ENCODE measurements at places on chromosomes 6 and 20.

DNA sequence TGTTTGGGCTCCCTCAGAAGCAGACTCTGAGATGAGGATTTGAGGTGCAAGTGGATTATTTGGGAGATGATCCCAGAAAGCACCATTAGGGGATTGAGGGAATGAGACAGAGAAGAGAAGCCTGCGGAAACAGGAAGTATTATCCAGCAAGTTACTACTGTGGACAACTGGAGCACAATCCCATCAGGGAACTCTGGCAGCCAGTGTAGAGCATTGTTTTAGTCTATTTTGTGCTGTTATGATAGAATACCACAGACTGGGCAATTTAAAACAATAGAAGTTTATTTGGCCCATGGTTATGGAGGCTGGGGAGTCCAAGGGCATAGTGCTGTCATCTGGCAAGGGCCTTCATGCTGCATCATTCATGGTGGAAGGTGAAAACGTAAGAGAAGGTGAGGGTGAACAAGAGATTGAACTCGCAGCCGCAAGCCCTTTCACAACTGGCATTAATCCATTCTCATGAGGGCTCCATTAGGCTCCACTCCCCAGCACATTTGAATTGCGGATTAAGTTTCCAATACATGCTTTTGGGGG is 43.5 kb upstream of the SLC9A8 start:
- H3K4me3 ChIP-seq: no peak overlapping the region
- peaks cover 8% of the 10 kb centered on the region for H3K27me3 ChIP-seq
- no peak for DNase-seq

DNA sequence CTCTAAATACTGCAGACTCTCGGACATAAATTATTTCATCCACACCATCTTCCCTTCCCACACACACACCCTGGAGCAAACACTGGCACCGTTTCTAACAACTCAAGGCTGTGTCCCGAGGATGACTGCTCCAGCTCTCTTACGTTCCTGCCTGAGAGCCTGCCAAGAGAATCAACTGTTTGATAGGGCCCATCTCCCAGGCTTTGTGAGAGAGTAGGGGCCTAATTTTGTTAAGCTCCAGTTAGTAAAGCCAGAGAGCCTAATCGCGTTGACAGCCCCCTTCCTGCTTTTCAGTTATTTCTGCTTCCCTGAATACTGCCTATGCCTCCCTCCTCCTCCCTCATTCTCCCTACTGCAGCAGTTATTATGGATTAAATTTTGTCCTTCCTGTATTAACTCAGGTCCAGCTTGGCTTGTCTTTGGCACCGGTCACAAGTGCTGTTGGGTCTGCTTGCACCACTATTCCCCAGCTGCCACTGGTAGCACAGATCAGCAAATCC is 118.1 kb upstream of the TMEM181 start:
- DNase-seq: no peak
- H3K27ac ChIP-seq: peak overlapping the region; percentile 22

DNA sequence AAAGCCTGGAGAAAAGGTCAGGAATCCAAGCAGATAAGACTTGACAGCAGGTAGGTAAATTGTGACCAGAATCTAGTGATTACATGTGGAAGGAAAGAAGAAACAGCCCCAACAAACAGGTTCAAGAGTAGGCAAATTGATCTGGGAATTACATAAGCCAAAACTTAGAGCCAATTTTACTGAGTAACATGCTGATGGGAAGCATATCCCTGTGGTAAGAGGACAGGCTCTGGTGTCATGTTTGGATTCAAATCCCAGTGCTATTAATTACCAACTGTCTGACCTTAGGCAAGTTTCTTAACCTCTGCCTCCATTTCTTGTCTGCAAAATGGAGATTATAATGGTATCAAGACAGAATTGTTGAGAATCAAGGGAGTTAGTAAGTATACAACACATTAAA is 20.4 kb downstream of the MCM9 start:
- no peak overlapping the region for H3K27ac ChIP-seq
- H3K36me3 ChIP-seq: peaks cover 43% of the 10 kb centered on the region
- H3K4me1 ChIP-seq: no peaks in the 10 kb centered on the region
- no peak overlapping the region for H3K4me3 ChIP-seq
- DNase-seq: no peak

GRCh38 chr6:156396068-156396771 is 381.0 kb upstream of the ARID1B start:
- H3K4me1 ChIP-seq: peaks cover 47% of the 10 kb centered on the region
- peaks cover 12% of the 10 kb centered on the region for H3K27me3 ChIP-seq
- peak overlapping the region; percentile 54 for H3K4me3 ChIP-seq
- no peaks in the 10 kb centered on the region for H3K36me3 ChIP-seq
- no peak overlapping the region for H3K27ac ChIP-seq

- peak overlapping the region; percentile 86 for H3K27ac ChIP-seq
- H3K4me1 ChIP-seq: peaks cover 24% of the 10 kb centered on the region
- peak; percentile 21 for DNase-seq
- peaks cover 1% of the 10 kb centered on the region for H3K36me3 ChIP-seq
These were observed 31.2 kb upstream of the RALGAPA2 start for GRCh38 chr20:20743511-20744169.

DNA sequence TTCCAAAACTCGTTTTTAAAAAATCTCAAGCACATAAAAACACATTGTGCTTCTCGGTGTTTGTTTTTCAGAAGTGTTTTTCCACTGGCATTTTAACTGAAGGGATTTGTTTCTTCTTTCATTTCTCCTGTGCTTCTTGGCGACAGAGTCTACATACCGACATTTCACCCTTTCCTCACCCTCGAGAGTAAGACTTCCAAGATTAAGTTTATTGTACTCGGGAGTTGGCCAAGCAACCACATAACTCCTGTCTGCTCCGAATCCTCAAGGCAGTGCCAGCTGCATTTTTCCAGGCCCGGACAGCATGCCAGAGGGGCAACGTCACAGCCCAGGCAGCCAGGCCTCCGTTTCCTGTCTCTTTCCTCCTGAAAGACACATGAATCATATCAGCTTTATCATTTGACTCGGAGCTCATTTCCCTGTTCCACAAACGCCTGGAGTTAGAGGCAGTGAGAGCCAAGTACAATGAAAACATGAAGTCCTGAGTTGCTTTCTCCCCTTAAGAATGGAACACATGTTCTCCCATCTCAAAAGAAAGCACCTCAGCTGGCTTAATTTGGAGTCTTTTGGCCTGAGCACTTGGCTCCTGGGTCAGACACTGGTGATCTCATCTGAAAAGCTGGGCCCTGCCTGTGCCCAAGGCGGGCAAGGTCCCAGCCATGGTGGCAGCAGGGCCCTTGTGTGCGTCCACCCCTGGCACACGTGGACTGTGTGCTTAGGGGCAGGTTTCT is 23.2 kb upstream of the FAM50B start:
- H3K27me3 ChIP-seq: peaks cover 3% of the 10 kb centered on the region
- H3K36me3 ChIP-seq: no peaks in the 10 kb centered on the region
- no peak overlapping the region for H3K27ac ChIP-seq

DNA sequence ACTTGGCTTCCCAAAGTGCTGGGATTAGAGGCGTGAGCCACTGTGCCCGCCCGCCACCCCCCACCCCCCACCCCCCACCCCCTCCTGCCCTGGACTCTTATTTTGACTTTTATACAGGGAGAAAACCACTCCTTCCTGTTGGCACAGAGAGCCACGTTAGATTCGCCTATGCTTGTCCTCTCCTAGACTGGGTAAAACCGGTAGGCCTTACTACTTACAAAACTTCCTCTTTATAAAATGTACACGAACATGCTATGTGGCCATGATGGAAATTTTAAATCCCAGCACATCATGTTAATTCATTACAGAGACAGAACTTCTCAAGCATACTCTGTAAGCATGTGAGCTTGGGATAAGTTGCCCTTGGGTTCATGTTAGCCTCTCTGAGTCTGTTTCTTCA is 124.2 kb downstream of the SLC24A3 start:
- DNase-seq: no peak
- H3K4me1 ChIP-seq: no peaks in the 10 kb centered on the region
- no peaks in the 10 kb centered on the region for H3K36me3 ChIP-seq
- no peaks in the 10 kb centered on the region for H3K27me3 ChIP-seq
- H3K27ac ChIP-seq: 0 out of 2 replicates have a peak overlapping the region, but pooled peaks have one; percentile 29

DNA sequence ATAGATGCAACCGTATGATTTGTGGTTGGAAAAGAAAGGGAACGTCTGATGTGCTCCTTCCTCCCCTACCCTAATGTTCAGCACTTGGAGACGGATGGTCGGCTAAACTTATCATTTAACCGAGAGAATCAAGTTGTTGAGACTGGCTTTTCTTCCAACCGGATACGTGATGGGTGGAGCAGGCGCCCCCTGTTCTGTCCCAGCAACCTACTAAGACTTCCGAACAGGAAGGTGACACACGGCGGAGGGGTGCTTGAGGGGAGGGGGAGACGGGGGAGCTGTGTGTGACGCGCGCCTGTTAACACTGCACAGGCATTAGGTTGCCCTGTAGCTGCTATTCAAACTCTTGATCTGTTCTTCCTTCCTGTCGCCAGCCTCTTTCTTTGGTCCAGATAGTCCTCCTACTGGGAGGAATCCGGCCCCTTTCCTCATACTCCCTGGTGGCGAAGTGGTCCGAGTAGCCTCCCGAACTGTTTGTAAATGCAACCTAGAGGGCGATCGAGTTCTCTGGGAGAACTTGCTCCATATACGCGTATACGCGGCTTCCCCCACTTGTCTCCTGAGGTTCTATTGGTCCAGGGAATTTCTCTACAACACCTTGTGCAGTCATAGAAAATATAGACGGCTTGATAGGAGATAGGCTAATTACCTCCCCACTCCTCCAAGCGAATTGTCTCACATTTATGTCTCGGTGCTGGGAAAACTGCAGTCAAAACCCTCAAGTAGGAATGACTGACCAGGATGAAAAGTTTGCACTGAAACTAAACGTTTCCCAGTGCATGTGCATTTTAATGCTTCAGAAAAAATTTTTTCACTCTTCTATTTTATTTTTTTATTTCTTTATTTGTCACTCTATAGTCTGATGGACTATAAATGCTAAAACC is 126.0 kb upstream of the SLC2A12 start:
- peak overlapping the region; percentile 85 for H3K4me3 ChIP-seq
- H3K36me3 ChIP-seq: peaks cover 4% of the 10 kb centered on the region
- H3K27ac ChIP-seq: peak overlapping the region; percentile 60
- H3K4me1 ChIP-seq: peaks cover 54% of the 10 kb centered on the region
- peaks cover 21% of the 10 kb centered on the region for H3K27me3 ChIP-seq

DNA sequence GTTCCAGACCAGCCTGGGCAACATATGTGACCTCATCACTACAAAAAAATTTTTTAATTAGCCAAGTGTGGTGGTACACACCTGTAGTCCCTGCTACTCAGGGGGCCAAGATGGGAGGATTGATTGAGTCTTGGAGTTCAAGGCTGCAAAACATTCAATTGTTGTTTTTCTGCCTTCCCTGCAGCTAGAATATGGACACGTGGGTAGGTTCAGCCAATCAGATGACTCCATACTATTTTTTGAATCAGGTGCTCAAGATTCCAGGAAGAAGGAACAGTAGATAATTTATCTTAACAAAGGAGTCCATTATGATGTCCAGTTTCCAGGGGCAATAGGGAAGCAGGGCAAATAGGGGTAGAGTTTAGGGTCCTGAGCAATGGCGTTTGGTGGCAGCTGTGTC is 2.4 kb upstream of the DEFB119 start:
- no peak for DNase-seq
- peaks cover 67% of the 10 kb centered on the region for H3K36me3 ChIP-seq
- no peak overlapping the region for H3K27ac ChIP-seq

- peaks cover 37% of the 10 kb centered on the region for H3K27me3 ChIP-seq
- peaks cover 18% of the 10 kb centered on the region for H3K4me1 ChIP-seq
- H3K27ac ChIP-seq: no peak overlapping the region
- DNase-seq: peak; percentile 79
- H3K36me3 ChIP-seq: peaks cover 4% of the 10 kb centered on the region
These were observed 2.7 kb downstream of the MYB start for GRCh38 chr6:135183532-135184440.

- H3K4me3 ChIP-seq: no peak overlapping the region
- no peak for DNase-seq
- H3K27me3 ChIP-seq: no peaks in the 10 kb centered on the region
- no peak overlapping the region for H3K27ac ChIP-seq
- H3K36me3 ChIP-seq: peaks cover 3% of the 10 kb centered on the region
These were observed 89.2 kb downstream of the GCLC start for GRCh38 chr6:53455678-53456077.

GRCh38 chr6:22025468-22026163 is 271.2 kb downstream of the PRL start:
- peak; percentile 60 for DNase-seq
- H3K4me1 ChIP-seq: peaks cover 40% of the 10 kb centered on the region
- H3K36me3 ChIP-seq: no peaks in the 10 kb centered on the region
- peak overlapping the region; percentile 44 for H3K4me3 ChIP-seq
- H3K27ac ChIP-seq: peak overlapping the region; percentile 99
- H3K27me3 ChIP-seq: no peaks in the 10 kb centered on the region

DNA sequence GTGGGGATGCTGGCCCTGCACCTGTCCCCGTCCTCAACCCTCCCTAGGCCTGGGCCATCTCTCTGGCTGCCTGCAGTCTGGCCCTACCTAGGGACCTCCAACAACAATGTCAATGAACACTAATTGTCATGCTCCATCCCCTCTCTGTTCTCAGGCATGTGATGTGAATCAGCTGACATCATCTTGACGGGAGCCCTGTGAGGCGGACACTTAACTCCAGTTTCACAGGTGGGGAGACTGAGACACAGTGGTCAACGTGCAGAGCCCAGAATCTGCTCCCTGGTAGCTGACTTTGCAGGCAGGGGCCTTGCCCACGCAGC is 762 bp upstream of the TCEA2 start:
- DNase-seq: no peak
- H3K36me3 ChIP-seq: no peaks in the 10 kb centered on the region
- peak overlapping the region; percentile 82 for H3K4me3 ChIP-seq
- H3K27me3 ChIP-seq: peaks cover 7% of the 10 kb centered on the region

GRCh38 chr20:25249198-25249931 is 1.5 kb downstream of the PYGB start:
- peaks cover 9% of the 10 kb centered on the region for H3K27me3 ChIP-seq
- H3K4me3 ChIP-seq: peak overlapping the region; percentile 88
- peaks cover 39% of the 10 kb centered on the region for H3K4me1 ChIP-seq
- DNase-seq: no peak
- H3K36me3 ChIP-seq: peaks cover 7% of the 10 kb centered on the region
- H3K27ac ChIP-seq: no peak overlapping the region

- H3K4me1 ChIP-seq: peaks cover 42% of the 10 kb centered on the region
- H3K4me3 ChIP-seq: no peak overlapping the region
- no peak for DNase-seq
- H3K27ac ChIP-seq: peak overlapping the region; percentile 78
- H3K36me3 ChIP-seq: no peaks in the 10 kb centered on the region
These were observed 129.1 kb upstream of the DOK5 start for GRCh38 chr20:54346276-54346675.
